ENCODE measurements at places on chromosomes 13 and 19. TPM values are rescaled to one million over a fixed set of nuclear protein-coding genes. Genes with fewer than 3 reads are reported as not detected.

The NKPD1 gene
- under 0.01 TPM for total RNA-seq

The POU2F2 gene
- total RNA-seq: 5.0 TPM

The C13orf42 gene
- total RNA-seq: not detected

The TUBA3C gene
- total RNA-seq: not detected

The CBY2 gene
- total RNA-seq: not detected

The TMPRSS9 gene
- total RNA-seq: 0.26 TPM

The ZFP28 gene
- 4.2 TPM for total RNA-seq

The HAUS8 gene
- 13.4 TPM for total RNA-seq

The ZNF8 gene
- total RNA-seq: 4.8 TPM

The MED4 gene
- 24.3 TPM for total RNA-seq

The CALR3 gene
- 0.56 TPM for total RNA-seq

The ZNF486 gene
- 6.5 TPM for total RNA-seq

The RFPL4AL1 gene
- total RNA-seq: not detected

The TEAD2 gene
- 56.4 TPM for total RNA-seq

The RNF113B gene
- not detected for total RNA-seq

The CFAP97D2 gene
- total RNA-seq: not detected

The ZNF429 gene
- 2.2 TPM for total RNA-seq

The ZIC5 gene
- total RNA-seq: not detected

The ZNF791 gene
- 6.5 TPM for total RNA-seq

The TTC9B gene
- not detected for total RNA-seq

The NBEA gene
- total RNA-seq: 1.9 TPM

The ZNF615 gene
- 12.5 TPM for total RNA-seq

The GJB2 gene
- total RNA-seq: 0.24 TPM

The ZNF443 gene
- 2.2 TPM for total RNA-seq

The CGB7 gene
- total RNA-seq: 2.7 TPM

The RASL11A gene
- total RNA-seq: 116 TPM

The GAMT gene
- 67.4 TPM for total RNA-seq

The ONECUT3 gene
- total RNA-seq: not detected

The SLC44A2 gene
- total RNA-seq: 55.6 TPM

The IQCN gene
- 1.6 TPM for total RNA-seq

The ZNF296 gene
- total RNA-seq: 1.5 TPM

The SRRM5 gene
- total RNA-seq: not detected

The HOMER3 gene
- total RNA-seq: 76.3 TPM

The GNG7 gene
- total RNA-seq: not detected

The KLK5 gene
- total RNA-seq: not detected

The CEACAM3 gene
- not detected for total RNA-seq

The MIA gene
- 1.8 TPM for total RNA-seq

The NXNL1 gene
- not detected for total RNA-seq

The KLK13 gene
- total RNA-seq: not detected

The CGB1 gene
- total RNA-seq: not detected

The CD177 gene
- not detected for total RNA-seq

The CCDC70 gene
- total RNA-seq: not detected
